Lower leg skin (tissue), 4 donors: ENCODE measurements at places on chromosomes 12 and 14. TPM values are rescaled to one million over a fixed set of nuclear protein-coding genes. Genes with fewer than 3 reads are reported as not detected.

The POTEM gene
- not detected for total RNA-seq

The PRB2 gene
- 0.39 TPM for total RNA-seq

The SUSD6 gene
- total RNA-seq = 46.7 TPM

The NXPH4 gene
- 18.8 TPM for total RNA-seq

The C12orf50 gene
- not detected for total RNA-seq

The METTL17 gene
- total RNA-seq = 73.3 TPM

The SIX6 gene
- not detected for total RNA-seq

GRCh38 chr14:20622816-20623291, 18.6 kb downstream of the OR6S1 start:
- no peak for DNase-seq

DNA sequence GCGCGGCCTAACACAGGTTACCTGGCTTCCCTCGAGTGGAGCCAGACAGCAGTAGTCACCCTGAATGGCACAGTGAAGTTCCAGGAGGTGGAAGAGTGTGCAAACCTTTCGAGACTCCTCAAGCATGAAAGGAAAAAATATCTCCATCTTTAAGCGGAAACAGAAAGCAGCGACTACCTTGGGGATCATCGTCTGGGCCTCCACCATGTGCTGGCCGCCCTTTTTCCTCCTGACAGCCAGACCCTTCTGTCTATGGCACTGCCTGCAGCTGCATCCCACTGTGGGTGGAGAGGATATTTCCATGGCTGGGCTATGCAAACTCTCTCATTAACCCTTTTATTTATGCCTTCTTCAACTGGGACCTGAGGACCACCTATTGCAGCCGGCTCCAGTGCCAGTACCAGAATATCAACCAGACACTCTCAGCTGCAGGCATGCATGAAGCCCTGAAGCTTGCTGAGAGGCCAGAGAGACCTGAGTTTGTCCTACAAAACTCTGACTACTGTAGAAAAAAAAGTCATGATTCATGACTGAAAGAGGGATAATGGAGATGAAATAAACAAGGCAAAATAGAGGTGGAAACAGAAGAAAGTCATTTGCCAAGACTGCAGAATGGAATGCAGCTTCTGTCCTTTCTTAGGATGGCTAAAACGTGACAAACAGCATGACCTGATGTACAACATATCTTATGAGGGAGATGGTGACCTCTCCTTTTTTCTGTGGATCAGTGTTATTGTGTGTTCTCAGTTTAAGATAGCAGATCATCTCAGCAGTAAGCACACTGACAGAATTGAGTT, 2.4 kb upstream of the HEBP1 start:
- DNase-seq = no peak

GRCh38 chr14:98345161-98345560, 926.8 kb downstream of the BCL11B start:
- DNase-seq = no peak

DNA sequence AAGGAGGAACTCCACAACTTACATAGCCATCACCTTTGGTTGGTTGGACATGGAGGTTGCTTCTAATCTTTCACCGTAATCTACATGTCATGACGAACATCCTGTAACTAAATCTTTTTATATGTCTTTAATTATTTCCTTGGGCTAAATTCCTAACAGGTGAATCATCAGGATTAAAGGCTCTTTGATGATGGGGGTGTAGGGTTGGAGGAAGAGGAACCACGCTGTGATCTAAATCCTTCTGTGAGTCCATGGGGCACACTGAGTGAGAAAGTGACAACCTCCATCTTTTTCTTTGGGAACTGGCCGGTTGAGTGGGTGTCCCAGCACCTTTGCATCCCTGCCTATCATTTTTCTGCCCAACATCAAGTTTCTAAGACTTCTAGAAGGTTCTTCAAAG, 31.1 kb upstream of the MAP1LC3B2 start:
- no peak for DNase-seq

- DNase-seq = no peak
These were observed 7.7 kb downstream of the KRT83 start for GRCh38 chr12:52313461-52313860.

DNA sequence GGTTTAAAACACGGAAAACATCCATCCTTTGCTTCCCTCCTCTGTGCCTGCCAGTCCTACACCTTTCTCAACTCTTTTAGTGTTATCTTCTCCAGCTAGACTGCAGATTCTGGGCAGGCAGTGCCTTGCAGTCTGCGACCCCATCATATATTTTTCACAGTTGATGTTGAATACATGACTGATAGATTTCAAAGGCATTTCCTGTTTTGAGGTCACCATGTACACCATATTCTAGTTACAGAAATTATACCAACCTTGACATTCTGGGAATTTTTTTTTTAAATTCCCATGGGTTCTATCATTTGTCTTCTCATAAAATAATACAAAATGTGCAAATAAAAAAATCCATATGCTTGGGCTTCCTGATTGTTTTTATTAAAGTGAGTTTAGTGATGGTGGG, 16.6 kb downstream of the SOCS2 start:
- no peak for DNase-seq

DNA sequence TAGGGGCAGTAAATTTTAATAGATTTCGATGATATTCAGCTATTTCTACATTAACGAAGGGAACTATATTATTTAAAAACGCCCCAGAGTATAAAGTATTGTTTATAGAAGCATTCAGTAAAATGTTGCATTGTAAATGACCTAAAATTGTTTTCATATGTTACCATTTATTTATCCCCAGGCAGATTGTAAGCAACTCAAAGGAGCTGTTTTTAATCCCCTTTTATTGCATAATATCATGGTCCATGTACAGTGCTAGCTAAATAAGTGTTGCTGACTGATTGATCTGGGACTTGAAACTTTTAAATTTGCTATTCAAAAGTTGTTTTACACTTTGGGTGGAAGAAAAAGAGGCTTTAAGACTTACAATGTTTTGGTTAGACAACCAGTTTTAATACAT, 199.0 kb upstream of the SLC38A2 start:
- DNase-seq = no peak

GRCh38 chr12:92064422-92064821, 81.2 kb downstream of the BTG1 start:
- no peak for DNase-seq

DNA sequence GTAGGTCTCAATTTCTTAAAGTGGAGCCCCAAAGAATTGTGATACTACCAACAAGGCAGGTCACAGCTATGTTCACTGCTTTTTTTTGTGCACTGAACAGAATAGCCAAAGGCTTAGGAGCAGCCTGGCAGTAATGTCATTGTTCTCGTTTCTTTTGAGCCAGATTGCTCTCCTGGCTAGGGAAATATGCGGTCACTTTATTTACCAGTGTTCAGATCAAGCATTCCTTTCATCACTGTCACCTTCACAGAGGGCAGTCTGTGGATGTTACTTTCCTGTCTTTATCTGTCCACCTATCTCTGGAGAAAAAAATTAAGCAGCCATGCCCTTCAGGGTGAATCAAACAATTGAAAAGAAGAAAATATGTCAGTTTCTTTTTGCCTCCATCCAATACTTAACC, 159.6 kb downstream of the BTG1 start:
- no peak for DNase-seq

GRCh38 chr14:96100161-96101064, 61.3 kb downstream of the C14orf132 start:
- DNase-seq = peak; percentile 94

GRCh38 chr12:120093336-120093591, 23.3 kb downstream of the RAB35 start:
- DNase-seq = no peak

DNA sequence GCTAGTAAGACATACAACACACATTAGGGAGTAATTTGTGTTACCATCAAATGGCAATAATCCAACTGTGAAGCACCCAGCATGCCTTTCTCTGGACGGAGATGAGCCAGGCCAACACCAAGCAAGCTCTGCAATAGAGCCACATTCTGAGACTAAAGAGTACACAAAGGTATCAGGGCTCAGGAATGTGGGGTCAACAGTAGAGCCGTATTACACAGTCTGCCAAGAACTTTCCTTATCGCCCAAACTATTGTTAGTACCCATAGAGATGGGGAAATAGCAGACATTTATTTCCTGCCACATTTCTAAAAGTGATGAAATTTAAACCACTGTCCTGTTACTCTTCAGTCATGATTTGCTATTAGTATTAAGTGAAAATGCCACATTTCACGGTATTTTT, 113.7 kb downstream of the BMP4 start:
- no peak for DNase-seq

- DNase-seq = no peak
These were observed 154.8 kb upstream of the NEDD1 start for GRCh38 chr12:96752211-96752610.

DNA sequence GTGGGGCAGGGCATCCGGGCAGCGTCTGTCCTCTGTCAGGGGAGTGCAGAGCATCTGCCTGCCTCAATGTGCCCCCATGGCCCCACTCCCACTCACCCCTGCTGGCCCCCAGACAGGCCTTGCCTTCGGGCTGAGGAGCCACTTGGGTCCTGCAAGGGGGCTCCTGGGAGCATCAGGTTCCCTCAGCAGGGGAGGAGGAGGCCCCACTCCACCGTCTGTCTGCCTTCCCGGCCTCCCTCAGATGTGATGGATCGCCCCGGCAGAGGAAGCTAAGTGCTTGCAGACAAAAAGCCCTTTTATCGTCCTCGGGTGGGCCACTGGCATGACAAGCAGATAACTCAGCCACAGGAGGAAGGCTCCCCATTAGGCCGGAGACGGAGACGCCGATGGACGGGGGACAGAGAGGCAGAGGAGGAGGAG, 35.1 kb downstream of the NCOR2 start:
- DNase-seq = no peak

- DNase-seq = no peak
These were observed 58.8 kb downstream of the TTC7B start for GRCh38 chr14:90757452-90757851.

DNA sequence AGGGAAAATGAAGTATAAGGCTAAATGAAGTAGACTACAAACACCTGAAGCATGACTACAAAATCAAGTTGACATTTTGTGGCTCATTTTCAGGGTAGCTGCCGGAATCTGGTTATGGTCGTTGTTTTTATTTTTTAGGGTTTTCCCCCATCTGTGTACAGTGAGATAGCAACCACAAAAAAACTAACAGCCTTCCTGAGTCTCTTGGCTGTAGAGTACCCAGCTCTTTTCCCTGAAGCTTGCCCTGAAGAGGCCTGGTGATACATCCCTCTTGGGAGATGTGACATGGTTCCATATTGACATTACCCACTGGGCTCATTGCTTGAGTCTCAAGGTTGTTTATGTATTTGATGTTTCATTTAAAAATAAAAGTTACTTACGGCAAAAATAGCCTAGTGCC, 424.0 kb downstream of the ZFP36L1 start:
- DNase-seq = no peak

DNA sequence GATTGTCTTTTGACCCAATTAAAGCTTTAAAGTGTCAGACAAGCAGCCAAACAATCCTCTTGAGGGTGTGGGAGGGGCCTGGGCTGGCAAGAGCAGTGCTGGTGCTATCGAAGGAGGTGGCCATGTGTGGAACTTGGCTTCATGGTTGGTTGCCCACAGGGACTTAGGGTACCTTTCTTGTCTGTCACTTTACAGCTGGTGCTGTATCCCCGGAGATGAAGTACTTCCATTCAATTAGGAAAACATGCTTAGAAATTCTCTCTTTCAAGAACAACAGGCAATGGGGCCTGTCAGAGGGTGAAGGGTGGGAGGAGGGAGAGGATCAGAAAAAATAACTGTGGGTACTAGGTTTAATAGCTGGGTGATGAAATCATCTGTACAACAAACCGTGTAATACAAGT, 86.5 kb downstream of the DAAM1 start:
- no peak for DNase-seq

DNA sequence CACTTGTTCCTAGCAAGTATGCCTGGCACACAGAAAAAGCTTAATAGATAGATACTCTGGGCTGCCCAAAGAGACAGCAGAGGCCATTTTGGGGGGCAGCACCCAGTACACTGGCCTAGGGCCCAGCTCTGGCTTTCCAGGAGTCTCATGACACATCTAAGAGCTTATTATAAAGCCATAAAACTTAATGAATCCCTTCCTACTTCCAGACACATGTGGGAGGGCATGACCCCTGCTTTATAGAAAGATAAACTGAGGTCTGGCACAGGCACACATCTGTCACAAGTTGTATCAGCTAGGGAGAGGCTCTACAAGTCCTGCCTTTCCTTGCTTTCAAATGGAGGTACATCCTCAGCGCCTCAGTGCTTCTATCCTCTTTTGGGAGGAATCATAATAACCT, 27.1 kb downstream of the FMNL3 start:
- DNase-seq = no peak

DNA sequence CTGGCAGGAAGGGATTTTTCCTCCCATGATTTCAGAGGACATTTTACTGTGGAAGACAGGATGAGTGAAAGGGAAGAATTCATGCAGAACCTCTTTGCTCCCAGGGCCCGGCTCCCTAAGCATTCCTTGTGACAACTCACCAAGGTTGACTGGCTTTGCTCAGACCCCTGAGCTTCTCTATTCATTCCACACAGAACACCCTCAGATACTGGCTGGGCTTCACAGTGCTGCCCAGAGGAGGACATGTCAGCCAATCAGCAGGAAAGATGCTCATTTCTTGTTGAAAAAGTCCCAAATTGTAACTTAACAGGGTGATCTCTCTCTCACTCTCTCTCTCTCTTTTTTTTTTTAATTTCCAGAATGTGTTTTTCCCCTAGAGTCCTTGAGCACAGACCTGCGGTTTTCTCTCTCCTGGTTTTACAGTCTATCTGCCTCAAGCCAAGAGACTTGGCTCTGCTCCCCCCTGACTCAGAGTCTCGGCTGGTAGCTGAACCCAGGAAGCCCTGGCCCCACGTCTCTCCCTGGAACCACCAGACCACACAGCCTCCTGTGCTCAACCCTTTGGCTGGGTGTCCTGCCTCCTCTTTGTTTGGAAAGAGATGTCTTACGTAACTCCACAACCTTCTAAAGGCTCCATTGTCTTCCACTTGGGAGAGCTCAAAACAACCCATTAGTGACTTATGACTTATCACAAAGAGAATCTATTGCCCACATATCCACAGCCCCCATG, 43.9 kb downstream of the SSPN start:
- DNase-seq = peak; percentile 75

GRCh38 chr12:91511795-91512420, 329.3 kb upstream of the DCN start:
- no peak for DNase-seq

DNA sequence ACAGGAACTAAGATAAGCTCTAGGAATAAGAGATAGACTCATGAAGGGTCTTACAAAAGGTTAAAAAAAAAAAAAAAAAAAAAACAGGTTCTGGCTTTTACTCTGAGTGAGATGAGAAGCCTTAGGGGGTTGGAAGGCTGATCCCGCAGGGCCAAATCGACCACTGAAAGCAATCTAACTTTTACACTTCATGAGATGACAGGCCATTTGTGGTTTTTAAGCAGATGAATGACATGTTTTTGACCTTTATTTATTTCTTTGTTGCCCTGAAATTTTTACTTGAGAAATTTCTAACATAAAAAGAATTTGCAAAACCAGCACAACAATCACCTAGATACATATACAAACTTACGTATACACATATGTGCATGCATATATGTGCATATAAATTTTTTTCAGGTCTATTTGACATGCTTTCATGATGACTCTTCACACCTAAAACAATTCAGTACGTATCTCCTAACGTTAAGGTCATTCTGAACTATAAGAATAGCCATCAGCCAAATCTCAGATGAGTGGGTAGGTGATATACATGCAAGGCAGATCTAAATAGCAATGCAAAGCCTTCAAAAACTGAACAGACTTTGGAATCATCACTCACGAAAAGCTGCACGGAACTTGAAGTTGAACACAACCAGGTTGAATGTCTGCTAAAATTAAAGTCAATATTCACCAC, 87.0 kb downstream of the R3HDM2 start:
- DNase-seq = no peak
